ENCODE measurements at places on chromosomes 5 and 9.

- no peak for DNase-seq
Observed at GRCh38 chr5:90747693-90748092, 189.1 kb downstream of the ADGRV1 start.

- DNase-seq, result no peak
Observed at GRCh38 chr9:90727488-90727887, 74.1 kb upstream of the SYK start.

- peak; percentile 47 for DNase-seq
Observed at GRCh38 chr9:127451858-127452656, 747 bp downstream of the LRSAM1 start.

- peak; percentile 16 for DNase-seq
Observed at GRCh38 chr5:172640822-172641358, at the start of gene NEURL1B. TSS of gene NEURL1B (plus strand) at chr5:172641263. CDS start at chr5:172641407, 144 bp downstream.

- no peak for DNase-seq
Observed at GRCh38 chr5:74007193-74007592, 381.2 kb downstream of the ARHGEF28 start.

DNA sequence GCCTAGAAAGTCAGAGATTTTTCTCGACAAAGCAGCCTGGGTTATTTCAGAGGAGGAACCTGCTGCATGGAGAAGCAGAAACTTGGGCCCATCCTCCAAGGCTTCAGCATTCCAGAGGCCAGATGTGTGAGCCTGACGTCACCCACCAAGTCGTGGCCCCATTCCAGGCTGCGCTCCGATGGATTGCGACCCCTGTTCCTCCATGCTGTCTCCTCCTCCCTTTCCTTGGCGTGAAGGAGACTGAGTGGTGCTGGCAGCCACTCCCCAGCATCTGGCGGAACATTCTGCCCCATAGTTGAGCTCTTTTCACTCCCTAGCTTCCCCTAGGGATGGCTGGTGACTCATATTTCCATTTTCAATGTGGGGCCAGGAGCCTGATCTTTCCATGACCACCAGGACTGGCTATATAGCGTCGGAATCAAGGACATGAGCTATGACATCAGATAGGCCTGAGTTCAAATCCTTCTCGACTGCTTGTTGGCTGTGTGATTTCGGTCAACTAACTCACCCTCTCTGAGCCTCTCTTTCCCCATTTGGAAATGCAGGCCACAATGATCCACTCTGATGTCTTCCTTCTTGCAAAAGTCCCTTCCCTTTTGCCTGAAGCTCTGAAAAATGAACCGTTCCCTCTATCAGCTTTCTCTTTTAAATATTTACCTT lies 24.5 kb upstream of the DUSP1 start:
- DNase-seq, result no peak

- DNase-seq, result no peak
Observed at GRCh38 chr5:159048298-159048697, 51.4 kb downstream of the EBF1 start.

- no peak for DNase-seq
Observed at GRCh38 chr5:10661401-10661800, 97.5 kb downstream of the ANKRD33B start.

GRCh38 chr9:128771094-128771721 lies 519 bp downstream of the ZER1 start:
- peak; percentile 23 for DNase-seq

DNA sequence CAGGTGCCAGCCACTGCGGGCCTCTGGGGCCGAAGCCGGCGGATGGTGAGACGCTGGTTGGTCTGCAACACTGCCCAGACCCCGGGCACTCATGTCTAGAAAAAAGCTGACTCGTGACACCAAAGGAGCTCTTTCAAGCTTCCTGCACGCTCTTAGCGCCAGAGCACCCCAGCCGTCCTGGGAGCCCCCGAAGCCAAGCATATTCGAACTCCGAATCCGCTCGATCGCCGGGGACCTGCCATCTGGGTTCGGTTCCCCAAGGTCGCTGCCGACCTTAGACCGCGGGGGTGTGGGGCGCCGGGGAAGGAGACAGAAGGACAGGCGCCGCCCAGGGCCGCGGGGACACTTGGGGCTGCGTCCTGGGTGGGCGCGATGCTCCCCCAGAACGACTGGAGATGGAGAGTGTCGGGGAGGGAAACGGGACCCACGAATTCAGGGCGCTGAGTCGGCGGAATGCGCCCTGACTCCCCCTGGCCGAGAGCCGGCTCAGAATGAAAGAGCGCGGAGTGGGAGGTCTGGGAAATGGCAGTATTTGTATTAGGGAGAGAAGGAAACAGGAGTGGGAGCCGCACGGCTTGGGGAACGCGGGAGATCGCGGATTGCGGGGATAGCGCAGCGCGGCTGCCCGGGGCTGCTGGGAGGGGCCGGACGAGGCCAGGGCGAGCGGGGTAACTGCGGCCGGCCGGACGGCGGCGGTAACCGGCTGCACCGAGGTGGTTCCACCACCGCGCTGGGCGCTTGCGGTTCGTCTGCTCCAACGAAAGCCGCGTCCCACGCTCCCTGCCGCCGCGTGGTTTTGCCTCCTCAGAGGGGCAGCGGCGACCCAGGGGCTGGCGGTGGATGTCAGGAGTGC lies 20.1 kb upstream of the MARCHF6 start:
- no peak for DNase-seq

GRCh38 chr5:154884424-154884823 lies 26.0 kb downstream of the CNOT8 start:
- DNase-seq, result no peak

GRCh38 chr9:118023644-118024043 lies 319.4 kb downstream of the TLR4 start:
- DNase-seq, result no peak

DNA sequence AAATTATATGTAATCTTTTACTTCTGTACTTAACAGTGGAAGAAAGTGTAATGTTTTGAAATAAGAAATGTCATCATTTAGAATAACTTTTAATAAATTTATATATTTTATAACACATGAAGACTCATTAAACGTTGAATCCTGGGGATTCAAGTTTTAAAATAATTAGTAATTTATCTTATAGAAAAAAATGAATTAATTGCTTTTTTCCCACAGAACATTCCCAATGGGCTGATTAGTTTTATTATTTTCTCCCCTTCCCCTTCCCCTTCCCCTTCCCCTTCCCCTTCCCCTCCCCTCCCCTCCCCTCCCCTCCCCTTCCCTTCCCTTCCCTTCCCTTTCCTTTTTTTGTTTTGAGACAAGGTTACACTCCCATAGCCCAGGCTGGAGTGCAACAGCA lies 79.7 kb downstream of the MRPS30 start:
- no peak for DNase-seq

DNA sequence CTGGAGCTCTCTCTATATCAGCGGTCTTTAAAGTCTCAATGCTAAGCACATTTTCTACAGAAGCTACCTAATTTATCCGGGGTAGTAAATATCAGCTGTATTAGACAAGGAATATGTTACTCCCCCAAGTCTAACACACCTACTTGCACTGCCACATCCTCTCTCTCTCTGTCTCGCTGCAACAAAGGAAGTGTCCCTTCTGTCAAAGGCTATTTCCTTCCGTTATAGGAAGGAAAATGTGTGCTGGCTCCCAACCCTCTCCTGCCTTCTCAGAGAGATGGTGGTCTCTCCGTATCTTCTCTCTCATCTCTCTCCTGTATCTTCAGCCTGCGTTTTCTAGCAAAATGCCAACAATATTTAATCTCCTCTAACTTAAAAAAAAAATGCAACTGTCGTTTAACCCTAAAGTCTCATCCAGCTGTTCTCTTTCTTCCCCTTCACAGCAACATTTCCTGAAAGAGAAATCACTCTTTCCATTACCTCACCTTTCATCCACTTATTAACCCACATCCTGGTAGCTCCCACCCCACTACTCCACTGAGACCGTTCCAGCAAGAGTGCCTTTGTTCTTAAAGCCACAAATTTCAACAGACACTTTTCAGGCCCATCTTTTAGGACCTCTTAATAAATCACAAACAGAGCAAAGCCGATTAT lies 2.3 kb downstream of the TTF1 start:
- DNase-seq, result no peak

DNA sequence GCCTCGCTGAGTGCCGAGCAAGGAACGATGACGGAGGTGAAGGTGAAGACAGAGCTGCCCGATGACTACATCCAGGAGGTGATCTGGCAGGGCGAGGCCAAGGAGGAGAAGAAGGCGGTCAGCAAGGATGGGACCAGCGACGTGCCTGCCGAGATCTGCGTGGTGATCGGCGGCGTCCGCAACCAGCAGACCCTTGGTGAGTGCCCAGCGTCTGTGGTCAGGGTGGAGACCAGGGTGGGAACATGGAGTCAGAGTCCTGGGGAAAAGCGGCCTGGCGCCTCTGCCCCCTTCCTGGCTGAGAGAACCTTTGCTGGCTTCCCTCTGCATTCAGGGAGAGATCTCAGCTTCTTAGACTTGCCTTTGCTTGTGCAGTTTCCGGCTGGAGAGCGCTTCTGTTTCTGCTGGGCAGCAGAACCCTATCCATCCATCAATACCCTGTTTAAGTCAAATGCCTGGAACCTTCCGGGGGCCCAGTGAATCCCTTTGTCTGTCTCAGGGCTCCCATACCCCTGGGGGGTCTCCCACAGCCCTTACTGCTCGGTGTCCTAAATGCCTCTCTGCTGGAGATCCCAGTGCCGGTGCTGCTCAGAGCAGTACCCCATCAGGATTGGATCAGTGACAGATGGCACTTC lies 89.6 kb downstream of the AMBP start:
- no peak for DNase-seq

- no peak for DNase-seq
Observed at GRCh38 chr5:68424799-68425537, 209.4 kb downstream of the PIK3R1 start.

- no peak for DNase-seq
Observed at GRCh38 chr5:120624021-120624563, 160.0 kb downstream of the PRR16 start.

DNA sequence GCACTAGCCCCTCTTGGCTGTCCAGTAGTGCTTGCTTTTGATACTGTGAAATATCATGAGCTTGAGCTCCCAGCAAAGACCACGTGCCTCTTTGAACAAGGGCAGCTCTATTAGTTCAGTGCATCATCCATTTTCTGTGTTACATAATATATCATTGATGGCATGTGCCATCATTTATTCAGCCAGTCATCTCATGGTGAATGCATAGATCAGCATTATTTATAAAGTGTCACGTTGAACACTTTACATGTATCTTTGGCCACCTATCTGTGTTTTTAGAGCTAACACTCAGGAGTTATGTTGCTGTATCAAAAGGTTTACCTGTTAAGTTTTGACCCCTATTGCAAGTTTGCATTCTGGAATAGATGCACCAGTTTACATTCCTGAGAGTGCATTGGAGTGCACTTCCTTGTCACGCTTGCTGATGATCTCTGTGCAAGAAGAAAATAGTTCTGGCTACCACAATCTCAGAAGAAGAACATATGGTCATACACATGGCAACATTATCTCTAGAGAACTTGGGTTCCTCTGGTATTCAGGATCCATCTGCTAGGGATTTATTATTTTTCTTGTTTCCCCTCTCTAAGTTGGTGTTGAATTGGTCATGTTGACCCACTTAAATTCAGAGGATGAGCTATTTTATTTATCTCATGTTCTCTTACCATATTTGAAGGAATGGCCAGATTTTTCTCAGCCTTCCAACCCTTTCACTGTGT lies 120.9 kb downstream of the SH3GL2 start:
- no peak for DNase-seq

DNA sequence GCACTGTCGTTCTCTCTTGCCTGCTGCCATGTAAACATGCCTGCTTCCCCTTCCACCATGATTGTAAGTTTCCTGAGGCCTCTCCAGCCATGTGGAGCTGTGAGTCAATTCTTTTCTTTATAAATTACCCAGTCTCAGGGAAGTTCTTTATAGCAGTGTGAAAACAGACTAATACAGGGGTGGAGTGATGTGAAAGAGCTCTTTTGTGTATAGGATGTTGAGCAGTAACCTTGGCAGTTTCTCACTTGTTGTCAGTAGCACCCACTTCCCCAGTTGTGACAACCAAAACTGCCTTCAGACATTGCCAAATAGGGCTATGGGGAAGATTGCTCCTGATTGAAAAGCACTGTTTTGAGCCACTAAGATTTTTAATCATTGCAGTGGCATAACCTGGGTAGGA lies 552.2 kb upstream of the ZNF462 start:
- no peak for DNase-seq

- DNase-seq, result no peak
Observed at GRCh38 chr5:23284656-23285055, 222.8 kb upstream of the PRDM9 start.

DNA sequence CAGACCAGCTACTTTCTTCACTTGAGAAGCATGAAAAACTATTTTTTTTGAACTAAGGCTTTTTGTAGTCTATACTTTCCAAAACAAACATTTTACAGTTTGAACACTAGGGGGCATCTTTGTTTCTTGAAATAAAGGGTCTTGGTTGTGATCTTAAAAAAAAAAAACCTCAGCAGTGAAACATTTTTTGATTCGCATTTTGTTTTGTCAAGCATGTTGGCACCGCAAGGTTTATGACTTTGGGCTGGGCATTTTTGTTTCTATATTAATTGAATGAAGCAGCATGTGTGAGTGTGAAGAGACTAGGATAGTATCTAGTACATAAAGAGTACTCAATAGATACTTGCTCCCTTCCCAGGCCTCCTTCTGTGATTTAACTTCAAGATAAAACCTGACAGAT lies 31.6 kb upstream of the ACOT12 start:
- DNase-seq, result no peak

GRCh38 chr5:158543539-158544387 lies 556.0 kb downstream of the EBF1 start:
- no peak for DNase-seq

GRCh38 chr9:125748446-125749099 lies 1.4 kb downstream of the PBX3 start:
- no peak for DNase-seq

DNA sequence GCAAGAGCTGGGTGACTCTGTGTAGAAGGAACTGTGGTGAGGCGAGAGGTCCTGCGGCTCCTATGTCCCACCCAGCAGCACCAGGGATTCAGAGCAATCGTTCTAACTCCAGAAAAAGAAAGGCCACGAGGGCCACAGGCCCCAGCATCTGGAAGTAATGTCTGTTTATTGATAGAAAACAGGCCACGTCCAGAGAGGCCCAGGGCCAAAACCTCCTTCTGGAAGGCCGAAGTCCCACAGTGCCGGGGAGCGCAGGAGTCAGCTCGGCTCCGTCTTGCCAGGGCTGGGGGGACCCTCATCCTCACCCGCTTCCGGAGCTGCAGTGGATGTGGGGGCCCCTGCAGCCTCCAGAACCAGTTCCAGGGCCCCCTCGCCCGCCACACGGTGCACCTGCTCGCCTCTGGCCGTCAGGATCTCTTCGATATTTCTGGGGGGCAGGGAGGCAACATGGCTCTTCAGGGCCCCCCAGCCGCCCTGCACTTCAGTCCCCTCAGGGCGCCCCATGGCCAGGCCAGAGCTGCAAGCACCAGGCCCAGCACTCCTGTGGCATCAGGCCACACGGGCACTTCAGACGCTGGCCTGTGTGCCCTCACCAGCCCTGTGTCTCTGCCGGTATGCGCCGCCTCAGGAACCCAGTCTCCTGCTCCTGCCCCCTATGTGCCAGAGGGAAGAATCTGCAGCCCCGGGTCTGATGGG lies 1.6 kb downstream of the DNLZ start:
- DNase-seq, result no peak

DNA sequence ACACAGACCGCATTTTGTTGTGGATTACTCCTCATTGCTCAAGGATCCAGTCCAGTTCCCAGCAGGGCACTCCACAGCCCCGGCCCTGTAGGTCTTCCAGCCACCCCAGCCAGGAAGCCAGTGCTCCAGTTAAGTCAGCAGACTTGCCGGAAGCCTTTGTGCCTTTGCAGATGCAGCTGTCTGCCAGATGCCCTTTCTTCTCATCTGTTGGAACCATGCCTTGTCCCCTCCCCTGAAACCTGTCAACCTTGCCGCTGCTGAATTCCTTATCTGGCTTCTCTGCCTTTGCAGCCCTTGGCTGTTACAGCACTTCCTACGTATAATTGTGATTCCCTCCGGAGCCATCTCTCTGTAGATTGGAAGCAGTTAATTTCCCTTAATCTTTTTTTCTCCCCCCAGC lies 28.4 kb downstream of the PSAT1 start:
- DNase-seq, result no peak
